ENCODE measurements at places on chromosomes 11 and 22.

DNA sequence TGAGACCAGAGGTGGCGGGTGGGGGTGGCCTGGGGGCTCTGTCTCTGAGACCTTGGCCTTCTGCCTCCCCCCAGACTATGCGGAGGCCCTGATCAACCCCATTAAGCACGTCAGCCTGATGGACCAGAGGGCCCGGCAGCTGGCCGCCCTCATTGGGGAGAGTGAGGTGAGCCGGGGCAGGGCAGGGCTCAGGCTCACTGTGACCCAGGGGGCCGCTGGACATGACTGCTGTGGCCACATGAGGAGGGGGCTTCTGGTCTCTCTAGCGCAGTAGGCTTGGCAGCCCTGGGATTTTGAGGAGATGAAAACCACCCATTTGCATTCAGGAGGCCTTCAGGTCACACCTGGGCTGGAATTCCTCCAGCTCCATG, 12.6 kb downstream of the PLCB3 start:
- no peak for DNase-seq

- peak; percentile 37 for DNase-seq
Measured at GRCh38 chr11:102280245-102280833, 36.9 kb upstream of the BIRC3 start.

GRCh38 chr11:41997844-41998401, 538.5 kb upstream of the LRRC4C start:
- DNase-seq, result no peak

DNA sequence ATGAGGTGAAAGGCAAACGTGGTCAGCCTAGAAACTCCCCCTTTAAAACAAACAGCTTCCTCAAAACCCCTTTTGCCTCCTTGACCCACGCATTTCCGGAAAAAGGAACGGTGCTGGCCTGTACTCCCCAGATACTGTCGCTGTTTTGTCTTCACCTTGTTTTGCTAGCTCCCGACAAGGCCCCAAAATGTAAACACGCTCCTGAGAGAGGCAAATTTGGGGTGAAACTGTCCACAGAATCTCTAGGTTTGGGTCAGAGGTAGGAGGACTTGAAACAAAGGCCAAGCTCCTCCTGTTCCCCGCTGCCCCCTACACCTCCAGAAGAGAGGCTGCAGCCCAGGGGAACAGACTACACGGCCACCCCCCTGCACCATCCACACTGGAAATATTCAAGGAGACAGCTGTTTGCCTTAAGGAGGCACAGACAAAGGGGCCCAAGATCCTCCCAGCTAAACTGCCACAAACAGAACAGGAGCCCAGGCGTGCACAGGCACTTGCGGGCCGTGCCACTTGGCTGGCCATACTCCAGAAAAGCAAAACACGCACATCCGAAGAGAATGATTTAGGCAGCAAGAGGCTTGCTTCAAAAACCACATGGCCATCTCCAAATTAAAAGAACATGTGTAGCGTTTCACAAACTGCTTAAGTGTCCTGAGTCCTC, 160.5 kb upstream of the GRK3 start:
- no peak for DNase-seq

GRCh38 chr11:58075781-58076180, 45.0 kb downstream of the OR6Q1 start:
- no peak for DNase-seq

- DNase-seq, result no peak
Measured at GRCh38 chr11:58506935-58507334, 970 bp downstream of the OR5B21 start.

- DNase-seq, result no peak
Measured at GRCh38 chr22:27692243-27692642, 109.3 kb downstream of the MN1 start.
